NCI-H2171 treated with DMSO at 0.1 percent for 48 hours (cell line): ENCODE measurements at places on chromosomes 2 and 18.

GRCh38 chr2:150247481-150247880 is 240.0 kb downstream of the RND3 start:
- DNase-seq = no peak

GRCh38 chr2:172639823-172640222 is 83.9 kb downstream of the PDK1 start:
- no peak for DNase-seq

DNA sequence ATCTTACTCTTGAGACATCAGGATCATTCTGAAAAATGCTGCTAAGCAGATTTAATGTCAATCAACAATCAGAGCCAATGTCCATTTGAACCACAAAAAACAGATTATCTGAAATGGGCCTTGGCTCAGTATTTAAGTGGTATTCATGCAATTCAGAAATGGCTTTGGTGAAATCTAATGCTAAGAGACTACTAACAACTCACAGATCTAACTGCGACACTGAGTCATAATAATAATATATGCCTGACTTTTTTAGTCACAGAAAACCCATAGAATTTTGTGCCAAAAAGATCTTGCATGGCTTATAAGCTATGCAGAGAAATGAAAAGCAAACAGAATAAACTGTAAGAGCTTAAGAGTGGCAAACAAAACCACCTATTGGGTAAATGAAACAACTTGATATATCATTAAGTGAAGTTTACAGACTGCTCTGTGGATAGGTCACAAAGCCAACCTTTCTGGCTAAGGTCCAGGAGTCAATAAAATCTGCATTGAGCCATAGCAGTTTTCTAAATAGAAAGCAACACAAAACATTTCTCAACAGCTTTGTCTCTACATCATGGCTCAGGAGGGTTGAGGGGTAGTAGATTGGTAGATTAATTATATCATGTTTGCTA is 234.3 kb downstream of the LRATD1 start:
- DNase-seq = no peak

DNA sequence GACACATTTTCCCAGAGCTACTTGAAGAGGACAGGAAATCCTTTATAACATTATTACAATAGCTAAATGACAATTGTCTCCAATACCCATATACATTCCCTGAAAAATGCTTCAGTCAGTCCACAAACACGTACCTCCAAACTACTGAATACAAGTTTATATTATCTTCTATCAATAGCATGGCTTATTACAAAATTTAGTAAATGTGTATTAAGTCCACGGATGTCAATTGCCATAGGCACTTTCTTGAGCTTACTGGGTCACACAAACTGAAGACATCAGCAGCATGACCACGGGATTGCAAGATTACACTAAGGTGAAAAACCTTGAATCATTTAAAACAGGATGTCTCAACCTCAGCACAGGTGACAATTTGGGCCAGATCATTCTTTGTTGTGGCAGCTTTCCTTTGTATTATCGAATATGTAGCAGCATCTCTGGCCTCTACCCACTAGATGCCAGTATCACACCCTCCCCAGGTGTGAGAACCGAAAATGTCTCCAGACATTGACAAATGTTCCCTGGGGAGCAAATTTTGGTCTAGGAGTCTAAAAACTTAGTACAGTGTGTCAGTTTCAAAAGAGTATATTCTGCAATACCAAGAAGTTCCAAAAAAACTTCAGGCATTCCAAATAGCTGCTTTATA is 1.4 kb downstream of the MBD2 start:
- peak; percentile 79 for DNase-seq

- DNase-seq = peak; percentile 5
Observed at GRCh38 chr2:190121971-190122370, 59.4 kb upstream of the MSTN start.
